ENCODE measurements at places on chromosomes 11 and 22. TPM values are rescaled to one million over a fixed set of nuclear protein-coding genes. Genes with fewer than 3 reads are reported as not detected.

GRCh38 chr22:41368543-41369423 is 13.0 kb upstream of the TEF start:
- no peak for DNase-seq

GRCh38 chr11:45056529-45056928 is 89.9 kb upstream of the PRDM11 start:
- no peak for DNase-seq

GRCh38 chr11:20459865-20460264 is 72.3 kb downstream of the PRMT3 start:
- no peak for DNase-seq

DNA sequence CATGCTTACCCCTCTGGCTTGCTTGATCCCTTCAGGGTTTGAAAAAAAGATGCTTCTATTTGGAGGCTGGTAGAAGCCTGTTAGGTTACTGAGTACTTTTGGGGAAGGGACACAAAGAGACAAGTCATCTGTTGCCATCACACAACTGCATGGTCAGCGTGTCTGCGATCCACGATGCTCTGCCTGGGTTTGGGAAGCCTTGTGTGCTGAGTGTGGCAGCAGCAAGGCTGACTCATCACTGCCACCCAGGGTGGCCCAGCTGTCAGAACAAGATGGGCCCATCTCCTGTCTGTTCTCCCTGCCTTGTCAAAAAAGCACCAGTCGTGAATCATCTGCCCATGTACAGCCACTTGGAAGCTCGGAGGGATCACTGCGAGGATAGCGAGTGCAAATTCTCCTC is 26.2 kb downstream of the UBASH3B start:
- DNase-seq = no peak

DHCR7 gene
- 40.0 TPM for total RNA-seq

DNA sequence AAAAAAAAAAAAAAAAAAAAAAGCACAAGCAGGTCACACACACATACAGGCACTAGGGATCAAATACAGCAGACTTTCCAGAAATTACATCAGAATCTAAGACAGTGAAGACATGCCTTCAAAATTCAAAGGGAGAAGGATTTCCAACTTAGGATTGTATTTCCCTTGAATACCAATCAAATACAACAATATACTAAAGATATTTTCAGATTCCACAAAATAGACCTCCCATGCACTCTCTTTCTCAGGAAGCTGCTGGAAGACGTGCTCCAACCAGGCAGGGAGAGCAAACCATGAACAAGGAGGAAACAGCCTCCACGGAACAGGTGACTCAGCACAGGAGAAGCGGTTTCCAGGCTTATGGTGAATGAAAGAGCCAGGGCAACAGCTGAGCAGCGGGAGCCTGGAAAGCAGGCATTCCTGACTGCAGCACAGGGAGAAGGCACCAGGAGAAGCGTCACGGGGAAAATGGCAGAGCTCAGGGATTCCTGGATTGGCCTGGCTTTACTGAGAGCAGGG is 32.0 kb downstream of the TMEM184B start:
- DNase-seq = no peak

DNA sequence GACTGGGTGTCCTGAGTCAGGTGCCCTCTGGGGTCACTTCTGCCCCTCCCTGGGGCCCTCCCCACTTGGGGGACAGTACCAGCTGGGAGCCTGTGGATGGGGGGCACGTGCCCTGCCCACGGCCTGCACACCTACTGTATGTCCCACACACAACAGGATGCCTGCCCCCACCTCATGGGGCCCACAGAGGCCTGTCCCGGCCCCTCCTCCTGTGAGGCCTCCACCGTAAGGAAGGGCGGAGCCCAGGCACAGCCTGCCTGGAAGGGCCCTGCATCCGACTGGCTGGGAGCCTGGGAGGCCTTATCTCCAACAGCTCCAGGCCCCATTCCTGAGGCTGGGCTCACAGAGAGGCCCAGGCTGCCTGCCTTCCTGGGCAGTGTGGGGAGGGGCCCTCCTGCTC is 47.8 kb downstream of the BRSK2 start:
- no peak for DNase-seq

GRCh38 chr11:109644152-109644551 is 222.2 kb downstream of the C11orf87 start:
- no peak for DNase-seq

DNA sequence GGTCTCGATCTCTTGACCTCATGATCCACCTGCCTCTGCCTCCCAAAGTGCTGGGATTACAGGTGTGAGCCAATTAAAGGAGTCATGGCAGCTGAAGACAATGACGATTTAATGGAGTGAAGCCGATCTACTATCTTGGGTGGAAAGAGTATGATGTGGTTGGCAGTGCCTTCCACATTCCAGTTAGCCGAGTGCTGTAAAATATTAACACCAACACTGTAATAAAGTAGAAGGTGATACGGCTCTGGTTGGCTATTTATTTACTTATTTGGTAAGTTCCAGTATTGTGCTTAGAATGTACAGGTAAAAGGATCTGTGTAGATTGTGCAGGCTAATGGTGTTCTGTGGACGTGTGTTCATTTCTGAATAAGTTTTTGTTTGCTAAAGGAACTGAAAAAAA is 149.6 kb upstream of the MTMR2 start:
- no peak for DNase-seq

DNA sequence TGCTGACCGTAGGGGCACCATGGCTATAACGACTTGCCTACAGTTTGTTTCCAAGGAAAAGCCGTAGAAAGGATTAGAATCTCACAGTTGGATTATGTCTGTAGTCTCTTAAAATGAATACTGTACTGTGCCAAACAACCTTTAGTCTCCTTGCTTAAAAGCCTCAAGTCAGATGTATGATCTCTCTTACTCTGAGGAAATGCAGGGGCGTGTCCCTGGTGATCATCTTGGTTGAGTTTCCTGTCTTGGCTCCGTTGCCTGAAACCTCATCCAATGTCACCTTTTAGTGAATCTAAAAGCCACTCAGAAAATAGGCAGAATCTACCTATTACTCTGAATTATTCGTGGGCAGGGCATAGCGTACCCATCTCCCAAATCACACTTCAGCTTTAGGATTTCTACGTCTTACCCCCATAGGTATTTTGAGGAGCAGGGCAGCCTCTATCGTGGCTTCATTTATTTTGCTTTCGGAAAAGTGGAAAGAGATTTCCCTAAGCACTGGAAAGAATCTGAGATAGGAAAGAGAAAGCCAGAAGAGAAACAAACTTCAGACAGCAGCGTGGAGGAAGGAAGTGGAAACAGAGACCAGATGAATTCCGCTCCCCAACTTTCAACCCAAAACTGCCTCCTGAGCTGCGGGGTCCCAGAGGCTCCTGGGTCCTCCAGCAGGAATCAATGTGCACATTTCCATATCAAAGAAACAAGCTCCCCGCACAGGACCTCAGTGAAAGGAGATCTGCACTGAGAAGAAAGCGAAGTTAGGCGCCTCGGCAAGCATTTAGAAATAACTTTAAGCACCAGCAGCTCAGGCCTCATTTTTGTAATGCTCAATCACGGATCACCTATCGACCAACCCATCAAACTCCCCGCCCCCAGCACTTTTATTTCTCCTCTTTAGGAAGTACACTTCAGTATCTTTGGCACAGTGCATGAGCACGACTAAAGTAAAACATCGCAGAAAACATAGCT is 245.8 kb downstream of the ETS1 start:
- peak; percentile 60 for DNase-seq

DNA sequence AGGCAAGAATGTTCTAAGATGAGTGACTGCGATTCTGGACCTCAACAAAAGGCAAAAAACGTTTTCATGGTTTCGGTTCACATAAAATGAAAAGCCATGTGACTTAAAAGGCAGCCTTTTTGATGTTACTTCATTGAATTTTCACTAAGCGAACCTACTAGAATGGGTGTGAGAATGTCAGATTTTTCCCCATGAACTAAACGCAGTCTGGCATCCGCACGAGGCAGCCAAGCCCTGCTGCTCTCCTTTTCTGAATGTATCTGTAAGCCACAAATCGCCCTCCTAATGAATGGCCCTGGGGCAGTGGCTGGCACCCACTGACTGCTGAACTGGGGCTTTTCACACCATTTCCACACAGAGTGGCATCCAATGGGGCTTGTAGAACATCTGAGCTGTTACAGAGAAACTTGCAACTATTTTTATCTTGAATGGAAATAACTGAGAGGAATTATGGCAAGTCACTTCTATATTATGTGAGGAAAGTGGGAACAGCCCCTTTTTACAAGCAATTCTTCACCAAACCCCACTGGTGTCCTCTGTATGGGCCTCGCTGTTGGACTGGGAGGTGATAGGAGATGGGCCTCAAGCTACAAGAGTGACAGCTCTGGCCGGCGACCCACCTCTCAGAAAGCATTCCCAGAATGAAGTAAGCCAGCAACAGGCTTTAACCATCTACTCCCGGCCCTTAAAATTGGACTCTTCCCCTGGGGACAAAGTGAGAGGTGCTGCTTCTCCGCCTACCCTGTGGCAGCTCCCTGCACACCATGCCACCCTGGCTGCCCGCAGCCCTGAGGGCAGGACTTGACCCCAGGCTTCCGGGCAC is 29.4 kb downstream of the PPP2R1B start:
- no peak for DNase-seq

DNA sequence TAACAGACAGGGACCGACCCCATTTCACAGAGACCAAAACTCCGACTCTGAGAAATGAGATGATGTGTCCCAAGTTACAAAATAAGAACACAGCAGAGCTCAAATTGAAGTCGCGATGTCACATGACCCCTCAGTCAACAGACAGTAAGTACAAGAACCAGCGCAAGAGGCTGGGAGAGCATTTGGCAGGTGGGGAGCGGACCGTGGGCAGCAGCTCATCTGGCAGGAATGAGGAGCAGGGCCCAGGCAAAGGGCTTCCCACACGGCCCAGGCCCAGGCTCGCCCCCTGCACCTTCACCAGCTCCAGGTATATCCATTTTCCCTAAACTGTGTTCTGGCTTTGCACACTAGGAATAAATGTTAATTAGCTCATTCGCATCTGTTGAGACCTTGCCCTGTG is 34.3 kb downstream of the SCUBE1 start:
- DNase-seq = no peak

PSMC3 gene
- total RNA-seq = 63.4 TPM

GRCh38 chr22:50545522-50546325 is at the start of gene KLHDC7B:
Gene KLHDC7B, plus strand, starts transcription at chr22:50545899. Its CDS starts 345 bp downstream, at chr22:50546244.
- no peak for DNase-seq

GRCh38 chr22:44147821-44148574 is 32.7 kb upstream of the PARVG start:
- DNase-seq = no peak

- no peak for DNase-seq
Measured at GRCh38 chr11:60771879-60772525, 13.1 kb upstream of the MS4A10 start.

HEPN1 gene
- not detected for total RNA-seq

Measured in CD8-positive, alpha-beta T cell (primary cell).